ENCODE measurements at places on chromosomes 2 and 18.
A peak's percentile ranks its signal among the peaks of the same experiment; 100 is the strongest.

GRCh38 chr2:112542123-112542983 is at the start of gene POLR1B:
Gene POLR1B (plus strand): TSS chr2:112542465. CDS start chr2:112542495, 30 bp downstream.
- peak; percentile 83 for DNase-seq

GRCh38 chr2:195543902-195544894 is 112.8 kb upstream of the SLC39A10 start:
- no peak for DNase-seq

GRCh38 chr18:46793565-46793964 is 36.7 kb upstream of the ST8SIA5 start:
- peak; percentile 86 for DNase-seq

- DNase-seq = no peak
Measured at GRCh38 chr2:45769056-45769455, 117.6 kb downstream of the PRKCE start.

- DNase-seq = peak; percentile 76
Measured at GRCh38 chr2:43225788-43226557, 433 bp downstream of the ZFP36L2 start.

- DNase-seq = no peak
Measured at GRCh38 chr2:190179754-190180312, 117.3 kb upstream of the MSTN start.

Measured in D341Med (cell line).